CD4-positive, alpha-beta T cell treated with Interleukin-15 for 1 hour (primary cell): ENCODE measurements at places on chromosomes 6 and 20.
A peak's percentile ranks its signal among the peaks of the same experiment; 100 is the strongest.

GRCh38 chr20:44900231-44900854, 9.5 kb upstream of the PABPC1L start:
- no peak for DNase-seq

DNA sequence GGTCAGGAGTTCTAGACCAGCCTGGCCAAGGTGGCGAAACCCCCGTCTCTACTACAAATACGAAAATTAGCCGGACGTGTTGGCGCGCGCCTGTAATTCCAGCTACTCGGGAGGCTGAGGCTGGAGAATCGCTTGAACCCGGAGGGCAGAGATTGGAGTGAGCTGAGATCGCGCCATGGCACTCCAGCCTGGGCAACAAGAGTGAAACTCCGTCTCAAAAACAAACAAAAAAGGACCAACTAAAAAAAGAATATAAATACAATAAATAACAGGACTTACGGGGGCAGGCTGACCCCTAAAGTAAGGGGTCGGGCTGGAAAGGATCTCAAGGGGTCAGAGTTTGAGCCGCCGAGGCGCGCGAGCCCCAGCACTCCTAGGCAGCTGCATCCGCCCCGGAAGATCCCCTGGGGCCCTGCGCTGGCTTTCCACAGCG, 509 bp upstream of the TPD52L2 start:
- no peak for DNase-seq

DNA sequence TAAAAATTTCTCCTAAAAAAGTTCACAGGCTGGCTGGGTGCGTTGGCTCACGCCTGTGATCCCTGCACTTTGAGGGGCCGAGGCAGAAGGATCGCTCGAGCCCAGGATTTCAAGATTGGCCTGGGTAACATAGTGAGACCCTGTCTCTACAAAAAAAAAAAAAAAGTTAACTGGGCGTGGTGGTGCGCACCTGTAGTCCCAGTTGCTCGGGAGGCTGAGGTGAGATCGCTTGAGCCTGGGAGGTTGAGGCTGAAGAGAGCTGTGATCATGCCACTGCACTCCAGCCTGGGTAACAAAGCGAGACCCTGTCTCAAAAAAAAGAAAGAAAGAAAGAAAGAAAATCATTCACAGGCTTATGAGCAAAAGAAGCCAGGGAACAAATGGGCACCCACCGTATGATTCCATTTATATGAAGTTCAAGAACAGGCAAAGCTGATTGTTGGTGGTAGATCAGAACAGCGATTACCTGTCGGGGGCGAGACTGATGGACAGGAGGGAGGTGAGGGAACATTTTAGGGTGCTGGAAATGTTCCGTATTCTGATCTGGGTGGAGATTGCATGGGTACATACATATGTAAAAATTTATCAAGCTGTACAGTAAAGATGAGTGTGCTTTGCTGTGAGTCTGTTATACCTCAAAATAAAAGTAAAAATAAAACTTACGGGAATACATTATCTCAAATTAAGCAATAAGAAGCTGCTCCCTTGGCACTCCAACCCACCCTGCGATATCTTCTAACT, 77.1 kb downstream of the FGD2 start:
- no peak for DNase-seq

DNA sequence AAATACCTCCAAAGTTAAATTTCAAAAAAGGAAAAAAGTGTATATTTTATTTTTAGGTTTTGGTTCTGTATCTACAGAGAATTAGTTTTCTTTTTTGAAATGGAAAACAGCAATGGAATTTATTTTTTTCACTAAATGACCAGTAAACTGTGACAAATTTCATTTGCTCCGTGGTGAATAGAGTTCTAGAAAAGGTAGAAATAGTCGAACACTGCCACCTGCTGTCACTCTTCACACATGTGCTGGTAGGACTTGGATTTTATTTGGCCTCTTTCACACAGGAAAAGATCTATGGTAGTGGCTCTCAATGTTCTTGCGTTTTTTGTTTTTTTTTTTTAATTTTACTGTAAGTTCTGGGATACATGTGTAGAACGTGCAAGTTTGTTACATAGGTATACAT, 312.5 kb downstream of the EYA4 start:
- no peak for DNase-seq

DNA sequence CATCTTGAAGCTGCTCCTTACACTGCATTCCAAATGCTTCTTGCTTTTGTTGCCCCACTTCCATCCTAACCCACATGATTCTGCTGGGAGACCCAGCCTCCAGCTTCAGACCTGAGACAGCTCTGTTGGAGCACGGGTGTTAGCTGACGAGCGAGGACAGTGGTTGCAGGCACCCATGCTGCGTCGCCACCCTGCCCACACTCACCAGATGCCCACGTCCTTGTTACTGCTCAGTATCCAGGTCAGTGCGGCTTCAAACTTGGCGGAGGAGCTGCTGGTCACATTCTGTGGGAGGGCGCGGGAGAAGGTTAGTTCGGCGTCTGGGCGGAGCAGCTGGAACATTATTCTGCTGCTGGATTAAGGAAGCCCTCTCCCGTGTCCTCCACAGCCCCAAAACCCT, 9.0 kb downstream of the LEMD2 start:
- DNase-seq = no peak

DNA sequence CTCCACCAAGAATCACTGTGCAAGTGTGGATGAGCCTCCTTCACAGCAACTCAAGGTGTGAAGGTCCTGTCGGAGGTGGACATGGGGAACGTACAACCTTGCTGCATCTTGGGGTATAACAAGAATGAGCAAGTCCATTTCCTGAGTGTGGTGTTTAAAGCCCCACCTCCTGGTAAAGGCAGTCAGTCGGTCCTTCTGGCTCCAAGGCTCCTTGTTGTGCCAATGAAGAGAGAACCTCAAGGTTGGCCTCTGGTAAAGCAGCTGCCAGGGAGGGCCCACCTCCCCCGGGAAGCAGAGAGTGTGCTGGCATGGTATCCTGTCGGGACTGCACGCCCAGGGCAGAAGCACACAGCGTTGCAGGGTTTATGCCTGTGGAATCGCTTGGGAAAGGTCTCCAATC, 12.4 kb upstream of the MAS1 start:
- DNase-seq = no peak

DNA sequence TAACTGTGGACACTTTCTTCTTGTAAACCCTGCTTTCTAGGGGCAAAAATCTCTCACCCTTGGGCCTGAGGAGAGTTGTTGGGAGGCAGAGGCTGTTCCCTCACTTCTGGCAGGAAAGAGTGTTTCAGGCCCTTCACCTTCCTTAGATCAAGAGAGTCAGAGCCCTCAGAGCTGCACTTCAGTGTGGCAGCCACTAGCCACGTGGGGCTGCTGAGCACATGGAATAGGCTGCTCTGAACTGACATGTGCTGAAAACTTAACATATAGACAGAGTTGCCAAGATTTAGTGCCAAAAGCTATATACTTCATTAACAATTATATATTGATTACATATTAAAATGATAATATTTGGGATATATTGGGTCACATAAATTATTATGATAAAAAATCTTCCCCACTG, 4.4 kb upstream of the LMBRD1 start:
- DNase-seq = no peak

DNA sequence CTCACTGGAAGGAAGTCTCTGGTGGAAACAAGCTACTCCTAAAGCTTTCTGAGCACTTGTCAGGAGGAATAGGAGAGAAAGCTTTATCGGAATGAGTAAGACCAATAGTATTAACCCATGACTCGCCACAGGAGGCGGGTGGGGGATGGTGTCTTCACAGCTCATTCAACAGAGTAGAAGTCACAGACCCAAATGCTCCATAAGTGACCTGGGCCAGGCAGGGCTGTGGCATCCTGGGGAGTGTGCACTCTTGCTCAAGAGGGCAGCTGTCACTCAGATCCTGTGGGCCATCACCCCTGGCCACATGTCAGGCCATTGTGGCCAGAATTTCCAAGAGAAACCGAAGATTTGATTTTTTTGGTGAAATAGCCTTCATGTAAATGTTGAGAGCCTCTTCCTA, 116.0 kb downstream of the SYCP2 start:
- DNase-seq = no peak

DNA sequence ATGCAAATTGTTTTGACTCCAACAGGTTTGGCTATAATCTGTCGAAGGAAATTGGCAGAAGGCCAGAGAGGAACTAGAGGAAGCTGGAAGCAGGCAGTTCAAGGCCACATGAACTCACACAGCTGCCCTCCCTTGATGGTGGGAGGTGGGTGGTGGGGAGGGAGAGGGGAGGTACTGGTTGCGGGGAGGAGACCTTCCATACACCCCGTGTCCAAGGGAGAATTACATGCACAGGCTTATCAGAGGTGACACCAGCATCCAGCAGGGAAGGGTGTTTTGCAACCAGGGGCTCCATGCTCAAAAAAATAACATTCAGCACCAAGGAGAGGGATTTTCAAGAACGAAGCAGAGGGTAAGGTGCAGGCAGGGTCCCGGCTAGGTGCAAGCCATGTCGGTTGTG, 9.1 kb downstream of the PRND start:
- no peak for DNase-seq

DNA sequence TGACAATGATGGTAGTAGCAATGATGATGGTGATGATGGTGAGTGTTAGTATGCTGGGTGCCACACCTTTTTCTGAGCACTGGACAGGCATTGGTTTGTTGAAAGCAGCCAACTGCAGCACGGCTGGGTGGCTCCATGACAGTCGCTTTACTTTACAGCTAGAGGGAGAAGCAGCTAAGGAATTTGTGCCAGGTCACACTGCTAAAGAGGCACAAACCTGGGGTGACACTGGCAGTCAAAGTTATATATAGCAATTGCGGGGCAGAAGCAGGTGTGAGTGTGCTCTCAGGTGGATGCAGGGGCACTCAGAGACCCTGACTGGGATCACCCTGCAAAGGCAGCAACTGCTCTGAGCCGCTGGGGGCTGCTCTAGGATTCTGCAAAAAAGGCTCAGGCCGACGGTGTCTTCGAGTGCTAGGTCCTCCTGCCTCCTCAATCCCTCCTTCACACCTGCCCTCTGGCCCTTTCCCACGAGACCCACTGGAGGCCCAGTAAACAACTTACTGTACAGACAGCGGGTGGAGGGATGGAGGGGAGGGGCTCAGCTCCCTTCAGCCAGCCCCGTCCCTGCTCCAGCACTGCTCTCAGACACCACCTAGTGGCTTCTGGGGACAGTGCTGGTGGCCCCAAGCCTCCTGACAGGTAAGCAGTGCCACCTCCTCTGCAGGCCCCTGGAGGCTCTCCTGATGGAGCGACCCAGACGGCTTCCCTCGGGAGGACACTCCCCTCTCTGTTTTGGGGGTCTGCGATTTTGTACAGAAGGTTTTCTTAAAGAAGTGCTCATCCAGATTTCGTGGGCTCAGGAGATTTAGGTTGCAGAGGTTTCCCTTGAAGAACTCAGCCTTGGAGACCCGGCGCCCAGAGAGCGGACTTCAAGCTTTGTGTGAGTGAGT, 4.4 kb upstream of the RPS21 start:
- peak; percentile 81 for DNase-seq

- no peak for DNase-seq
These were observed 65.9 kb downstream of the TMEM244 start for GRCh38 chr6:129795261-129795660.

DNA sequence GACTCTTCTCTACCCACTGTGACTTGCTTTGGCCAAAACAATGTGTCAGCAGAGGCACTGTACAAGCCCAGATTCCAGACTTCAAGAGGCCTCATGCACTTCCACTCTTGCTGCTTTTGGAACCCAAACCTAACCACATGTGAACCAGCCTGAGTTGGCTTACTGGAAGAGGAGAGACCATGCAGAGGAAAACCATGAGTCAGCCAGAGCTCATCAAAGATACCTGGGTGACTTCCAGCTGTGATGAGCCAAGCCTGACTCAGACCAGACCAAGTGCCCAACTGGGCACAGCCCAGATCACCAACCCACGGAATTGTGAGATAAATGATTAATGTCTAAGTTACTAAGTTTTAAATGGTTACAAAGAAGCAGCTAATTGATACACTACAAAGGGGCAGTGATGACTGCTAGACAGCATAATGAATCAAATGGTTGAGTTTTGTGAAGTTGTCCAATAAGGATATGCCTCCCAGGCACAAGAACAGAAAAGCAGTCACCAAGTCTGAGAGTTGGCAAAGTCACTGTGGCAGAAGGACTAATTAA, 16.2 kb upstream of the BEND6 start:
- DNase-seq = no peak

GRCh38 chr6:6752129-6752528, 163.6 kb downstream of the LY86 start:
- DNase-seq = no peak

- DNase-seq = no peak
These were observed 30.5 kb upstream of the SCUBE3 start for GRCh38 chr6:35183281-35183680.

- no peak for DNase-seq
These were observed 28.9 kb upstream of the MTRF1L start for GRCh38 chr6:153031335-153031955.

DNA sequence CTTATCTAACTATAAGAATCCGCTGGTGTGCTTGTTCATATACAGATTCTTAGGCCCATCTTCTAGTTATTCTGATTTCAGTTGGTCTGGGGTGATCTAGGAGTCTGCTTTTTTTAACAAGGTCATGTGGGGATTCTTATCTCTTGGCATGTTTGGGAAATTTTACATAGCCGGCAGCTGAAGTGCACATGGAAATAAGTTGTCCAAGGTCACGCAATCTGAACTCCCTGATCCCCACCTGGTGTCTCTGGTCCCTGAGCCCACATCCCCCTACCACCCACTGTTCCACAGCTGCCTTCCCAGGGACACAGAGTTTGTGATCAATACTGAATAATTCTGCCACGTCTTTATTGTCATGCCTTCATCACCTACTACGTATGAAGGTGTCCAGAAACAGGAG, 90.8 kb downstream of the SSR1 start:
- DNase-seq = no peak

GRCh38 chr20:24977336-24977735, 15.2 kb downstream of the APMAP start:
- DNase-seq = peak; percentile 0

DNA sequence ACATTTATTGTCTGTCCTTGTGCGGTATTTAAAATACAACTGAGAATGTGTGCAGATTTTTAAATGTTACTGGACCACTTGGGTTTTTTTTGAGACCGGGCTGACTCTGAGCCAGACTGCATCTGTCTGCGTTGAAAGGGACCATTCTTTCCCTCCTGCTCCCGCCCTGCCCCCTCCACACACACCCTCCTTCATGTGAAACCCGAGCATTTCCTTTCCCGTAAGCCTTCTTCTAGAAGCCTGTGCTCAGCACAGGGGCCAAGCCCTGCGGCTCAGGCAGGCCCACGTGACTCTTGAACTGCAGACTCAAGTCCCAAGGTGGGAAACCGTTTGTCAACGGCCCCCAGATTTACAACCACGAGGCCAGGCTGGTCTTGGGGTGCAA, 82.7 kb upstream of the FOXC1 start:
- DNase-seq = peak; percentile 27
